Karpas-422 (cell line): ENCODE measurements at places on chromosomes 5 and 9.

DNA sequence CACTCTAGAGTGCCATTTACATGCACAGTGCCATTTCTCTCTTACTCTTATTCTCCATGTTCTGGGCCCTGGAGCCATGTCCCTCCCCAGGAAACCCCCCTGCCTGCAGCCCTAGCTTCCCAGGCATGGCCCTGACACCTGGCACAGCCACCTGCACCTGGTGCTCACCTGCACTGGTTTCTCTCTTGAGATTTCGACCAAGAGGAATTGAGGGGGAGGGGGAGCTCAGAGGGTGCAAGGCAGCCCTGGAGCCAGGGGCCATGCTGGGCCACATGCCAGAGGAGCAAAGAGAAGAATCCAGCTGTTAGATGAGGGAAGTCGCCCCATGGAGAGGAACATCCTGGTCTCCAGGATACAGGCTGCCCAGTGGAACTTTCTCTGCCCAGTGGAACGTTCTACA is 65.0 kb upstream of the RAPGEF1 start:
- no peak for DNase-seq

DNA sequence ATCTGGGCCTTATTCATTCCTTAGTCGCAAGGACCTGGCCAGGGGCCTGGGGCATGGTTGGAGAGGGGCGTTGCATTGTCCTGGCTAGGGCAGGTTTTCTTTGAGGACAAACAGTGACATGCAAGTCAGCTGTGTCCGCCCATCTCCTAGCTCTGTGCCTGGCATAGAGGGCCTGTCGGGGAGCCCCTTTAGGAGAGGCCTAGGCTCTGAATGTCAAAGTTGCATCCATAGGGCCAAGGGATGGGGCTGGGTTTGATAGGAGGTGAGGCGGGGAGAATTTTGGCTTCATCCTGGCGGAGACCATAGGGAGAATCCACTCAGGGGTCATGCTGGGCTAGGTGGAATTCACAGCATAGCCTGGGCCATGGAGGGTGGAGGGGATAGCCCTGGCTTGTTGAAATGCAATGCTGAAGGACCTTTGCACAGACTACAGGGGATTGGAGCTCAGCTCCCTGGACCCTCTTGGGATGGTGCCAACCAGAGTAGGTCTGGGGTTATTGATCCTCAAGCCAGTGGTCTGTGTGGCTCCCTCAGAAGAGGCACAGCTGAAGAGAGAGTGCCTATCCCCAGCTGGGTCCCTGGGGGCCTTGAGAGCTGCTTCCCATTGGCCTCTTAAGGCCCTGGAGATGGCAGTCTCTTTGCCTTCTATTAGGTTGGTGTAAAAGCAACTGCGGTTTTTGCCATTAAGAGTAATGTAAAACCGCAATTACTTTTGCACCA is 104.0 kb downstream of the RGS3 start:
- no peak for DNase-seq

GRCh38 chr5:43661102-43661501 is 58.1 kb downstream of the NNT start:
- DNase-seq: peak; percentile 79

DNA sequence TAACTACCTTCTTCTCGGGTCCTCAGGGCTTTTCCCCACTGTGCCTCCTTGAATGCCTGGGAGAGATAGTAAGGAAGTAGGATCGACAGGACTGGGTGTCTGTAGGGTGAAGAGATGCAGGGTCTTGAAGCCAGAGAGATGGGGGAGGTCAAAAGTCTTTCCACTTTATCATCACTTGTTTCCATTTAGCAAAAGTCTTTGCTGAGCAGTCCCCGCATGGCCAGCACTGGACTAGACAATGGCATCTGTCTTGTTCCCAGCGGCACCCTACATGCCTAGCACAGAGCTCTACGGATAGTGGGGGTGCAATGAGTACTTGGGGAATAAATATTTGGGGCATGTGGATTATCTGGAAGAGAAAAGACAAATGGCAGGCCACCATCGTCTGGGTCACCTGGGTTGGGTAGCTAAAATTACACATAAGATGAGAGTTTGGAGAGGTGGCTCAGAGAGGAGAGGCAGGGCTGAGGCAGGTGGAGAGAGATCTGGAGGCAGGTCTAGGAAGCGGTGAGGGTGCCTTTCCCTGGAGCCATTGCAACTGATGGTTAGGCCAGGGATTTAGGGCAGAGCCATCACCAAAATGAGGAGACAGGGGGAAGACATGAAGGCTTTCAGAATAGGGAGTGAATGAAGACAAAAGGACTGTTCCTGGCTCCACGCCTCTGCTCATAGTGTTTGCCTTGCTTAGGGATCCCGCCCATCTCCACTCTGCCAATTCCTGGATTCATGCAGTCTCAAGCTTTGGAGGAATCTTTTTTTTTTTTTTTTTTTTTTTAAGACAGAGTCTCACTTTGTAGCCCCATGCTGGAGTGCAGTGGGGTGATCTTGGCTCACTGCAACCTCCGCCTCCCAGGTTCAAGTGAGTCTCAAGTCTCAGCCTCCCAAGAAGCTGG is 250.8 kb upstream of the KLF4 start:
- DNase-seq: no peak

DNA sequence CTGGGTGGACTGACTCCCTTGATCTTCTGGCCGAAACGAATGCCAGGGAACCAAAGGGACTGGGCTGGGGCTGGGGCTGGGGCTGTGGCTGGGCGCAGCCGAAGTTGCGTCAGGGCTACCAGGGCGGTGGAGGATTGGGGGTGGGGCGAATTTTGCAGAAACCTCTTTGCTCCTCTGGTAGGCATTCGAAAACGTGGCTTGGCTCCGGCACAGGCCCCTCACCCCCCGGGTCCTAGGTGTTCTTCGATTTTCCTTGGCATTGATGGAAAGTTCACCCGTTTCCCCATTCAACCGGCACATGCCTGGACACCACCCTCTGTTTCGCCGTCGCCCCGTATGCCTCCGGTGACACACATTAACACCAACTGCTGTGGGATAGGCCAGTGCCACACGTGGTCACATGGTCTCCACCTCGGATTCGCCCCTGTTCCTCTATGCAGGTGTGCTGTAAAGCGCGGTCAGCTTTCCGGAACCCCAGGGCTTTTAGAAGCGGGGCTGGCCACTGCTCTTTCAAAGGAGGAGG is 477.1 kb downstream of the SPATA31A7 start:
- DNase-seq: no peak
